ENCODE measurements at places on chromosomes 13 and 19.
A peak's percentile ranks its signal among the peaks of the same experiment; 100 is the strongest.

GRCh38 chr13:99995589-99996380 is 14.2 kb downstream of the ZIC2 start:
- peak; percentile 82 for DNase-seq

- no peak for DNase-seq
These were observed 69.9 kb upstream of the RAP2A start for GRCh38 chr13:97364031-97364430.

DNA sequence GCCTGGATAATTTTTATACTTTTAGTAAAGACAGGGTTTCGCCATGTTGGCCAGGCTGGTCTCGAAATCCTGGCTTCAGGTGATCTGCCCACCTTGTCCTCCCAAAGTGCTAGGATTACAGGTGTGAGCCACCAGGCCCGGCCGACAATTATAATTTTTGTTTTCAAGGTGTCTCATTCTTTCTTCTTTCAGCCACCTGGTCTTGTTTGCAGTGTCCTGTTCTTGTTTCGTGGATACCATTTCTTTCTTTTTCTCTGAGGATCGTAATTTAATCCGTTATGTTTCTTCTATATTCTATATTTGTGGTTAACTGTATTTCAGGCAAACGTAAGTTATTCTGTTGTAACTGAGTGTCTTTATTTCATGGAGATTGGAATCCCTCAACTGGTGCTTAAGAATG is 15.7 kb downstream of the TIMM13 start:
- no peak for DNase-seq

GRCh38 chr19:18257503-18258470 is 16.5 kb downstream of the IQCN start:
- DNase-seq = no peak

- no peak for DNase-seq
These were observed 5.1 kb downstream of the IGFLR1 start for GRCh38 chr19:35736913-35737886.

GRCh38 chr13:102207680-102208342 is 194.0 kb downstream of the FGF14 start:
- DNase-seq = no peak

- no peak for DNase-seq
These were observed 4.6 kb upstream of the MUC16 start for GRCh38 chr19:9014803-9015202.

GRCh38 chr13:93977986-93978385 is 501.5 kb downstream of the DCT start:
- DNase-seq = no peak

- no peak for DNase-seq
These were observed 168.1 kb upstream of the IRS2 start for GRCh38 chr13:109954441-109954840.

DNA sequence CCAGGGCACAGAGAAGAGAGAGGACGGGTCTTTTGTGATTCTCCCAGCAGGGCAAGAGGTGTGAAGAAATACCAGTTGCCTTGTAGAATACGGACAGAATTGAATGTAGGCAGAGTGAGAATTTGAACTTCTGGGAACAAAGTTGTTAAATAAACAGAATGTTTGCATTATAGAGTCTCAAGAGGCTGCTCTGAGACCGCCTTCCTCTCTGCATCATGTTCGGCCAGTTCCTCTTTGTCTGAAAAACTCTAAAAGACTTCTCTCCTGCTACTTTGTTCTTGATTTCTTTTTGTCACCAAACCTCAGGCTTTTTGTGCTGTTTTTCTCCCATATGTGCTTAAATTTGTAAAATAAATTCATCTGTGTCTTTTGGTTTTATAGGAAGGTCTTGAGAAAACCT is 256.4 kb downstream of the DLEU7 start:
- DNase-seq = peak; percentile 12

GRCh38 chr13:27790523-27790922 is 1.8 kb upstream of the GSX1 start:
- DNase-seq = no peak

GRCh38 chr19:18670312-18670711 is 13.2 kb upstream of the CRTC1 start:
- DNase-seq = no peak

DNA sequence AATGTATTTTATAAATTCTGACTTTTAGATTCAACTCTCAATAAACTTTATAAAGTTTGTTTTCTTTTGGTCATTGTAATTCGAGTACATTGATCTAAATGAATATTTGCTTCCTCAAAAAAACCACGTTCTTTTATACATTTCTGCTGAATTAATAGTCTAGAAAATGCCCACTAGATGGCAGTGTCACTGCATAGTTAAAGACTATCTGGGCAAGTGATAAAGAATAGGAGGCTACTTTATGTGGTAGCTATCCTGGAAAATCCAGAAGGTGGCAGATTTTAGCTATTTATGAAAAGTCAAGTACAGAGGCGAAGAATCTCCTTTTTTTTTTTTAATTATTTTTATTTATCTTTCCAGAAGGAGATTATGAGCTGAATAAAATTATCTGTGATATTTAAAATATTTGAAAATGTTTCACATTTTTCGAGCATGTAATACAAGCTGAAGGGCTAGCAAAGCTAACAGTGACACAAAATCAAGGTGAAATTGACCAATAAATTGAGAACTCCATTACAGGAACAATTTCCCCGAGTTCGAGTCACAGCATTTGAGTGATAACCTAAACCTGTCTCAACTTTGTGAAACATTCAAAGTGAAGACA is 221.8 kb downstream of the OLFM4 start:
- DNase-seq = peak; percentile 80

- no peak for DNase-seq
These were observed 418.0 kb downstream of the ZNF536 start for GRCh38 chr19:30790056-30790680.

- no peak for DNase-seq
These were observed 205.1 kb downstream of the LHFPL6 start for GRCh38 chr13:39397896-39398265.

GRCh38 chr19:56253737-56254136 is 18.8 kb upstream of the EDDM13 start:
- DNase-seq = peak; percentile 56

DNA sequence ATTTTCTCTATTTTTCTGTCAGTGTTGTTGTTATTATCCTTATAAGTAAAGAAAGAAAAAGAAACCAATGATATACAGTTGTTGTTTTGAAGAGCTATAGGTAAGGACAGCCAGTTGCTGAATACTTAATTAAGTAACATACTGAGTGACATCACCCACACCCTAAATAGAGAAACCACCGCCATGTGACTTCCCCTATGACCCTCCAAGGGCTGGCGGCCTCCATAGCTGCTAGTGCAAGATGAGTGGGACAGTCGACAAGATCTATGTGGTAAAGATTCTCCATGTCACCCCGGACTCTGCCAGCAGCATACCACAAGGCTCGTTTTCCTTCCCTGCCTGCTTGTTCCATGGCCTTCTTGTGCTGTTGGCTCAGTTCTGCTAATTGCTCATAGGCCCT is 221.1 kb downstream of the DNAJC15 start:
- no peak for DNase-seq

DNA sequence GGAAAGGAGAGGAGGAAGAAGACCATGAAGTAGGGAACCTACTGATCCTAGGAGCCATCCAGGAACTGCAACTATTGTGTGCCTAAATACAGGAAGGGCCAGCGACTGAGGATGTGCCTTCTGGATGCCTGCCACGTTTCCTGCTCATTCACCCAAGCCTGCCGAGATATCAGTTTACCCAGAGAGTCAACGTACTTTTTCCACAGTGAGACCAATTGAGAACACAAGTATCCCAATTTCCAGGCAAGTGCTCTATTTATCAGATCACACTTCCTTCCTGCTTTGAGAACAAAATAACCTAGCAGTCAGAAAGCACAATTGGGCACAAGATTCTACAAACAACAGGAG is 122.4 kb downstream of the AKAP11 start:
- no peak for DNase-seq

- no peak for DNase-seq
These were observed 74.0 kb downstream of the PDS5B start for GRCh38 chr13:32660227-32660626.

DNA sequence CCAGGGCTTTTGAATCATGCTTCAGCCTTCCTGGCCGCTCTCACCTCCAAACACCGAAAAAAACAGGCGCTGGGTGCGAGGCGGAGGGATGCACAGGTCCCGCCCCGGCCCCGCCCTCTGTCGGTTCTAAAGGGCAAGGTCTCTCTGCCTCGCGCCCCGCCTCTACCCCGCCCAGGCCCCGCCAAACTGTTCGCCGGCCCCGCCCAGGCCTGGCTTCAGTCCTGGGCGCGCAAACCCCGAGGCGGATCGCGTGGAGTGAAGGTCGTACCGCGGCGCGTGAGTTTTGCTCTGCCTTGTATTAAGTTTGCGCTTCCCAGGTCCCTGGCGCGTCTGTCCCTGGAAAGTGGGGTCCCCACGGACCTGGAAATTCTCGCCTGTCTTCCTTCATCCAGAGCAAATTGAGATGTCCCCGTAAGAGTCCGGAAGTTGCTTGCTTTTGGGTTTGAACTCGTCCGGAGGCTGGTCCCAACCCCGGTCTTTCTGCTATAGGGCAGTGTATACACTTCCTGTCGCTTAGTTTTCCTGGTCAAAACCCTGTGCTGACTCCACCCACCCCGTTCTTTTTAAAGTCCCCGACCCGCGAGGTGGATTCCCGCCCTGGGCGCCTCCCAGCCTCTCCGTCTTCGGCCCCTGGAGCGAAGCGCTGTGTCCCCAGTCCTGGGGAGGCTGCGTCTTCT is 8.4 kb downstream of the ZNF808 start:
- DNase-seq = no peak

Measured in KBM-7 (cell line).